ENCODE measurements at places on chromosomes 7 and 10.

DNA sequence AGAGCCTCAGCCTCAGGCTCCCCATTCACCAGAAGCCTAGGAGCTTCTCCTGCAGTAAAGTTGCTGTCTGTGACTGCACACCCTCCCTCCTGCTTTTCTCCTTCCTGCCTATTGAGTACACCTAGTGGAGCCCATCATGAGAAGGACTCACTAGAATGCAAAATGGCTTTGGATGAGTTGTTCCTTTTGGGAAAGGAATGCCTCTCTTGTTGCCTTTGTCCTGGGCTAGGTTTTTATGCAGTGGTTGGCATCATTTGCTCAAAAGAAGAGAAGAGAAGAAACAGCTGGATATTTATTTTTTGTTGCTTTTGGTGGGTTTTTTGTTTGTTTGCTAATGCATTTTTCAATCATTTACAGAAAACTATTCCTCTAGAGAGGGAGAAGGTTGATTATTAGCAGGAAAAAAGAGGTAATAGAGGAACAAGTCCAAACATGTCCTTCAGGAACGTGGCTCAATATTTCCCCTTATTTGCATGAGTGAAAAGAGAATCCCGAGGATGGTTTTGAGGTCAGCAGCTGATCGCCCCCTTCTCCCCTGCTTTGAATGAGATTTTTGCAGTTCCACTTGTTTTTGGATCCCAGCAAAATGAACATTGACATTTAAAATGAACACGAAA lies 369.9 kb upstream of the NRP1 start:
- DNase-seq: no peak

- DNase-seq: no peak
Observed at GRCh38 chr7:116730097-116731022, 58.4 kb downstream of the MET start.

GRCh38 chr7:77320714-77321113 lies 95.4 kb downstream of the GSAP start:
- no peak for DNase-seq

DNA sequence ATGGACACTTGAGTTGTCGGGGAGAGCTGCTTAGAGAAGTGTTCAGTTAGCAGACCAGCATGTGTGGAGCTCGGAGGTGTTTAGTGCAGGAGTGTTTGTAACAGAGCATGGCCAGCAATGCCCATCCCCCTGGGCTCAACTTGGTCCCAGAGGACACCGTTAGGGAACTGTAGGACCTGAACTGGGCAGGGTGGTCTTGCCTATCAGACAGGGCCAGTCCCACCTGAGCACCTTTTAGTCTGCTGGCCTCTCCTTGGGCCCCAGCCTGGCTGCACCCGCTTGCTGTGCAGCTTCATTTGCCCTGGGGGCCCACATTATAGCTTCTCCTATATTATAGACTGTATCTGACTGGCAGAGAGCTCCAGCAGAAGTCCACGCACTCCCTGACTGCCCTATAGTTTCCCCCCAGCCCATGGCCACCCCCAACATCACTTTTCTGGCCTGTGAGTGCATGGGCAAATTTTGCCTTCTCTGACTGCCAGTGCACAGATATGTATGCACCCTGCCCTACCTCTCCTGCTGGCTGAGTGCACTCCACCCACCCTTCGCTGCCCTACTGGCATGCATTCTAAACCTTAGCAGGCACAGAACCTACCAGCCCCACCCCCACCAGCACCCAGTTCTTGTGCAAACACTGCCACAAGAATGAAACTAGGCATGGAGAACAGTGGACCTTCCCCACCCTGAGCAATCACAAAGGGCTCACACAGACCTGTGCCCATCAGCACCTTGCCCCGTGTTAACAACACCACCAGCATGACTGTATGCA lies 1030.6 kb upstream of the GHITM start:
- DNase-seq: no peak

GRCh38 chr10:72426986-72427385 lies 72.3 kb upstream of the DNAJB12 start:
- DNase-seq: no peak

Data from CD8-positive, alpha-beta memory T cell (primary cell).